ENCODE measurements at places on chromosomes 1 and 21.

DNA sequence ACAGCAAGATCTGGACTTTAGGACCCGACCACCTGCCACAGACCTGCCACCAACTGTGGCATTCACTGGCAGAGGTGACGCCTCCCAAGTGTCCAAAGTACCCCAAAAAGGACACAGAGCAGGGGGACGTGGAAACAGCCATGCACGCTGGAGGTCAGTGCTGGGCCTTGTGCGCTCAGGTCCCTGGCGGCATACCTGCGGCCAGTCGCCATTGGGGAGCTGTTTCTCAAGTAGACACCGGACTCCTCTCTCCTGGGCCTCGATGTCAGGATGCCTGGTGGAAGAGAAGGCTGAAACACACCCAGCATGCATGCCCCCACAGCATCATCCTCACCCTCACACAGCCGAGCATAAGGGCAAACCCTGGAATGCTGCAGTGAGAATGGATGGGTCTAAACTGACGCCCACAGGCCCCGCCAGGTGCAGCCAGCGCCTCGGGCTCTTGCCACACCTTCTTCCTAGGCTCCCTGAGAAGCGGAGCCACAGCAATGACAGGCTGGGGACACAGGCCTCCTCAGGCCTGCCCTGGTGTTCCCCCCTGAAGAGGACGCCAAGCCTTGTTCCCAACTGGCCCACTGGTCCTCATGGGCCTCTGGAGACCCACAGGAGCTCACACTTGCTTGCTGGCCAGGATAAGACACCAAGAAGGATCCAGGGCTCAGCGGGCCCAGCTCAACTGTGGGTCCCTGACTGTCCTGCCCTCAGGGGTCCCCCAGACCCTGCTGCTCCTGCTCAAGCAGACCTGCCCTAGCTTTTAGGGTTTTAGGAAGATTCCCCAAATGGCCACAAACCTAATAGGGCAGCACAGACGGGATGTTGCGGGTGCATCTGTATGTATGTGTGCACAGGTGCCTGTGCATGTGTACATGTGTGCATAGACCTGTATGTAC is 7.7 kb upstream of the SPATC1L start:
- DNase-seq = no peak

GRCh38 chr1:8170059-8170835 is 144.1 kb upstream of the ERRFI1 start:
- DNase-seq = no peak

- no peak for DNase-seq
Observed at GRCh38 chr1:236471653-236472052, 52.1 kb upstream of the LGALS8 start.

DNA sequence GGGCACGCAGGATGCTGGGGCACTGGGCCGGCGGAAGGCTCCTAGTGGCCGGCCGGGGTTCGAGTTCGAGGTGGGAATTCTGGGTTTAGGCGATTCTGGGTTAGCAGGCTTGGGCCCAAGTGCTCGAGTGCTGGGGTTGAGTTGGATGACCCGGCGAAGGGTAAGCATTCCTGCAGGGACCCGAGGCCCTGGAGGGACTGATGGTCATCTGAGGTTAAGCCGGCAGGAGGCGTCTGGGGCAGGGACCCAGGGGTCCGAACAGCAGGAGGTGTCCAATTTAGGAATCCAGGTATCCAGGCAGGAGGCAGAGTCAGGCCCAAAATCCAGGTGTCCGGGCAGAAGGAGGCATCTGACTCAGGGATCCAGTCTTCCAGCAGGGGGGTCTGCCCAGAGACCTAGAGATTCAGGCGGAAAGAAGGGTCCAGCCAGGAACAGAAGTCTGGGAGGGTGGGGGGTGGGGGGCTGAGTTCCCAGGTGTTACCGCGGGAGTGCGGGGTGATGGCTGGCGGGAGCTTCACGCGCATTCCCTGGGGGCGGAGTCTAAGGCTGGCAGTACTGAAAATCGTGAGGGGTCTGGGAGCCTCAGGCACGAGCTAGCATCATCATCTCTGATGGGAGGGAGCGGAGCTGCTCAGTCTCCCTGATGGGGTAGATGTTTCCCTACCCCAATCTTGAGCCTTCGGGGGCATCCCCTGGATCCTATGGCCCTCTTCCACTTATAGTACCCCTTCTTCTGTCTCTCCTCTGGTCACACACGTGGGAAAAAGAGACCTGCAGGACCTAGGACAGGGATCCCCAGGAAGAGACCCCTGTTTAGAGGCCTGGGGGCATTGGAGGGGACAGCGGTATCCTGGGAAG is 585 bp downstream of the GPR3 start:
- DNase-seq = no peak

GRCh38 chr1:21620496-21620895 is 48.7 kb downstream of the RAP1GAP start:
- no peak for DNase-seq

GRCh38 chr1:2277741-2278488 is 49.8 kb downstream of the SKI start:
- DNase-seq = no peak

GRCh38 chr1:228308628-228309325 is 97.9 kb downstream of the TRIM11 start:
- DNase-seq = peak; percentile 20

- no peak for DNase-seq
Observed at GRCh38 chr1:13754510-13755103, 54.6 kb downstream of the PRDM2 start.

GRCh38 chr1:221454096-221454495 is 287.8 kb downstream of the DUSP10 start:
- DNase-seq = no peak

DNA sequence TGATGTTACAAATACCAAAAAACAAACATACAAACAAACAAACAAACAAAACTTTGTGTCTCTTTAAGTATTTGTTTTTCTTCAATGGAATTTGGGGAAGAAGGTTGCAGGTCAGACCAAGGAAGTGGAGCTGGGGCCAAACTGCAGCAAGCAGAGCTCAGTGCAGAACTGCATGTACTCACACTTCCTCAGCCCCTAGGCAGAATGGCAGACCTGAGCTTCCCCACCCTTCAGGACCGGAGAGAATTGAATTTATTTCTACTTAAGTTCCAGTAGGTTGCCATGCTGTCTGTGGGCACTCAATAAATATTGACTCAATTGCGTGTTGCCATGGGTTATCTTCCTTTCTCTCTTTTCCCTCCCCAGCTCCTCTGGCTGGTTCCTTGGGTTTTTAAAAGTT is 173.6 kb downstream of the PTGER3 start:
- DNase-seq = no peak

DNA sequence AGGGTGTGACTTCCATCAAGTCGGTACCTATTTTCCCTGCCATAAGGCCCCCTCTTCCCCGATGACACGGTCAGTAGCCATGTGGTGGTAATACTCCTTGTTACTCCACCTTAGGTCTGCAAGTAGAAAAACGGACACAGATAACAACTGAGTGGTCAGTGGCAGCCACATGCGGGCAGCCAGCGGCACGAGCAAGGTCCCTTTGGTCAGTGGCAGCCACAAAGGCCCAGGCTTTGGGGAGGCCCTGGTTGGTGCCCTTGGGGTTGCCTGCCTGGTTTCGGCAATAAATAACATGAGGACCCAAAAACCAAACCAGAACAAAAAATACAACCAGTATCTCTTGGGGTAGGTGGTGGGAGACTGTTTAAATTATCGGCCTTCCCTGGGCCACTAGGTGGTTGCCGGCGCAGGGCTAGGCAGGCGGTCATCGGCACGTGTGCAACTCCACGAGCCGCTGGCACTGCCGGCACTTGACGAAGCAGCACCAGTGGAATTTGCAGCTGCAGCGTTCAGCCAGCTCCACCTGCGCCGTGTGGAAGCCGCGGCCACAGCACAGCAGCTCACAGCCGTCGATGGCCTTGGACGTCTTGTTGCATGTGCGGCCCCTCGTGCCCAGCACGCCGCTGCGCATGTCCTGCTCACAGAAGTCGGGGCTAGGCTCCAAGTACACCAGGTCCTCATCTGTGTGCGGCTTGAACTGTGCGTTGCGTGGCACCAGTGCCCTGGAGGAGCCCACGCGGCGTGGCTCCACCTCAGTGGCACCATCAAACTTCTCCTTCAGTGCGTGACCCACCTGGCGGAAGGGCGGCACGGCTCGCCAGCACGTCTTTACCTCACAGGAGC is 23.1 kb downstream of the WNT4 start:
- no peak for DNase-seq

GRCh38 chr1:3993619-3994375 is 93.7 kb upstream of the C1orf174 start:
- no peak for DNase-seq

- DNase-seq = no peak
Observed at GRCh38 chr1:153260585-153261280, 1.2 kb downstream of the LORICRIN start.

DNA sequence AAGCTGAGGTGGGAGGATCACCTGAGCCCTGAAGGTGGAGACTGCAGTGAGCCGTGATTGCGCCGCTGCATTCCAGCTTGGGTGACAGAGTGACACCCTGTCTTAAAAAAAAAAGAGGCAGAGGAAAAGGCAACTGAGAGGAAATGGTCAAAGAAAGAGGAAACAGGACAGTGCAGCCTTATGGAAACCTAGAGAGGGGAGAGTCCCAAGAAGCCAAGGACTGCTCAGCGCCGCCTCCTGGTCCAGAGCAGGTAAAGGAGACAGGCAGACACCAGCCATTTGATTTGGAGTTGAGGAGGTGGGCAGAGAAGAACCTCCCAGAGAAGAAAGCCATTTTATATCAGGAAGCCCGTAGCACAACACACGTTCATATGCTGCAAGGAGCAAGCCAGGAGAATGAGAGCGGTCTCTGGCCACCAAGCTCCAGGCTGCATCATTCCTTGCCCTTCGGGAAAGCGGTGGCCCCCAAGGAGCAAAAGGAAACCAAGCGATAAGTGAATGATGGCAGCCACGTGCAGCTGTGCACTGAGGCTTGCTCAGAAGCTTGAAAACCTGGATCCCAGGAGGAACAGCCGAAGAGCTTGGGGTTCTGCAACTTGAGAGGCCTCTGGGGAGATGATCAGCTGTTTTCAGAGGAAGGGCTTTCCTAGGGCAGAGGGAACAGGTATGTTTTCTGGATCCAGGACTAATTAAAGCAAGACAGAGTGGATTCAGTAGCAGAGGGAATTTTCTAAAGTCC is 33.7 kb downstream of the LRRC42 start:
- no peak for DNase-seq

GRCh38 chr1:168164771-168165170 is 14.0 kb upstream of the TIPRL start:
- no peak for DNase-seq

All from SK-MEL-5 (cell line).